ENCODE measurements at places on chromosomes 1 and 21. TPM values are rescaled to one million over a fixed set of nuclear protein-coding genes. Genes with fewer than 3 reads are reported as not detected.

DNA sequence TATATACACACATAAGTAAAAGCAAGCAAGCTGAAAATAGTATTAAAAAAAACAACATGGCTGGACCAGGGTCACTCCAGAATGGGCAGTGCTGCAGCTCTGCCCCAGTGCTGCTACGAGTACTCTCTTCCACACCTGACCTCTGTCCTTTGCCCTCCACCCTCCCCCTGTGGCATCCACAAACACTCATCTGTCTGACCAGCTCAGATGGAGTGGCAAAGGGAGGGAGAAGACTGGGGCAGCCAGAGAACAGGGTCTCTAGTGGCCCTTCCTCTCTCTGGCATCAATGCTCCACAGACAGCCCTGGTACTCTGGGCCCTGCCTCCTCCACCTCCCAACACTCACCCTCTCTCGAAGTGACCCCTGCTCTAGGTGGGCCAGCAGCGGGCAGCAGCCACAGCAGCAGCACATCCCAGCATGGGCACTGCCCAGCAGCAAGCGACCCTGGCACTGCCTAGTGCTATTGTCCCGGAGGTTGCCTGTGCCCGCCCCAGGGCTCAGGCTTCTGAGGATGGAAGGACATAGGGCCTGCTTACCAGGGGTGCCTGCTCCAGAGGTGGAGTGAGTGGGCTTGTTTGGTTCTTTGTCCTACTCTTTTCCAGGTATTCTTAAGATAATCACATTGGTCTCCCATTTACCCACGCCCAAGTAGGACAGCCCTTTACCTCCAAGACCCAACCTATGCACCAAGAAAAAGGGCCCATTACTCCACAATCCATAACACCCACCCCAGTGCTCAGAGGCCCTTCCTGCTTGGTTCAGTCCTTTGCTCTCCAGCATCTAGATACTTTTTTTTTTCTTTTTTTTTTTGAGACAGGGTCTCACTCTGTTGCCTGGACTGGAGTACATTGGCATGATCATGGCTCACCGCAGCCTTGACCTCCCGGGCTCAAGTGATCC is 6.2 kb downstream of the ARHGEF2 start:
- DNase-seq: no peak

- no peak for DNase-seq
Observed at GRCh38 chr1:1954831-1955441, 35.9 kb upstream of the TMEM52 start.

GRCh38 chr1:111476761-111477309 is 3.1 kb downstream of the C1orf162 start:
- DNase-seq: no peak

GRCh38 chr1:169048043-169048442 is 58.4 kb upstream of the ATP1B1 start:
- DNase-seq: no peak

DNA sequence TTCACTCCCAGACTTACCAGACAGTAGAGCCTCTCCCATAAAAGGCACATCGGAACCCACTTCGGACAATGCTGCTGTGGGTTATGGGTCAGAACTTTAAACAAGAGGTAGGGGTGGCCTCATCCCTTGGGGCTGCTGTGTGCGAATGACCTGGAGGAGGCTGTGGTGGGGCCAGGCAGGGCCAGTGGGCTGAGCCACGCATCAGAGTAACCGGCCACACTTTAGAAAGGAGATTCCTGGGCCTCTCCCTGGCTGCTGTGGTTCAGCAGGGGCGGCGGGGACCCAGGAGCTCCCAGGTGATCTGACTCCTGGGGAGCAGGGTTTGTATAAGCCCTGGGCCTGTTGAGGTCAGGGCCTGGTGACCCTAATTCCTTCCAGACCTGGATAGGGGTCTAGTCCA is 110.2 kb upstream of the C1orf174 start:
- no peak for DNase-seq

DNA sequence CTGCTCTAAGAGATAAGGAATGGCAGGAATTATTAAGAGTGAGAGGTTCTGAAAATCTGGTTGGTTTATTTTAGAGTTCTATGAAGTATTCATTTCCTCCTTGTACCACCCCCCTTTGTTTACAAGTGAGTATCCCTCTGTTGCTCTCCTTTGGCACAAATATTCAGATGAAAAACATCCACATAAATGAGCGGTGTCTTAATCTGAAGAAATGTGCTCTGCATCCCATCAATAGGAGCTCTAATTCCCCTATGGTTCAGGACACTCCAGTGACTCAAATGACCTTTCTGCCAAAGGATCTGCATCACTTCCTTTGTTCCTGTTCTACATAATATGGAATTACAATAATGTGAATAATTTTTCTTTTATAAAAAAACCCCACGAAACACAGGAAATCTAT is 16.6 kb downstream of the DDAH1 start:
- no peak for DNase-seq

DNA sequence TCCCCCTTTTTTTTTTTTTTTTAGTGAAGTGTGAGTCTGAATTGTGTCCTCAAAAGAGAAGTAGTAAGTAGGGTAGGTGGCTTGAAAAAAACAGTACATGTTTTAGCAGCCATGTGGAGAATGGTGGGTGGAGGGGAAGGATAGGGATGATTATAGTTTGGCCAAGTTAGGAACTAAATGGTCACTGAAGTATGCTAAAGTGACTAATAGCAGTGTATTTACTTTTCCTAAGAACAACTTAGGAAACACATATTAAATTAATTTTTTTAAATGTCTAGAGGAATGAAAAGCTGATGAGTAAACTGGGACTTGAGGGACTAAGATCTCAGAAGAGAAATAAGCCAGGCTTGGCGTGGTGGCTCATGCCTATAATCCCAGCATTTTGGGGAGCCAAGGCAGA is 55.5 kb downstream of the PLA2G4A start:
- DNase-seq: no peak

DNA sequence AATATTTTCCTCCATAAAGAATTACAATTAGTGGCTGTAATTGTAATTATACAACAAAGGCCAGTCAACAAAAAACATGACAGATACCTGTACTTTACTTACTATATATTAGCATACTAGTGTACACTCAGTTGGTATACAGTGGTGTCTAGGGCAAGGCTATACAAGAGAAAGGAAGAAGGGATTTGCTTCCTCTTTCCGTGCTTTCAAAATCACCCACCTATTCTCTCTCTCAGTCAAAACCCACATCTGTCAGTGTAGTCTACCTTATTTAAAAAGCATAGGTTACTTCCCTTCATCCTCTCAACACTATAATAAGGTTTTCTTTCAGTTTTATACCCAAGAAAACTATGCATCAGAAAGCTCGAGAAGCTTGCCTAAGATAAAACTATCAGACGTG is 355.8 kb upstream of the NR5A2 start:
- no peak for DNase-seq

- no peak for DNase-seq
Observed at GRCh38 chr1:63248216-63248615, 74.2 kb upstream of the FOXD3 start.

DNA sequence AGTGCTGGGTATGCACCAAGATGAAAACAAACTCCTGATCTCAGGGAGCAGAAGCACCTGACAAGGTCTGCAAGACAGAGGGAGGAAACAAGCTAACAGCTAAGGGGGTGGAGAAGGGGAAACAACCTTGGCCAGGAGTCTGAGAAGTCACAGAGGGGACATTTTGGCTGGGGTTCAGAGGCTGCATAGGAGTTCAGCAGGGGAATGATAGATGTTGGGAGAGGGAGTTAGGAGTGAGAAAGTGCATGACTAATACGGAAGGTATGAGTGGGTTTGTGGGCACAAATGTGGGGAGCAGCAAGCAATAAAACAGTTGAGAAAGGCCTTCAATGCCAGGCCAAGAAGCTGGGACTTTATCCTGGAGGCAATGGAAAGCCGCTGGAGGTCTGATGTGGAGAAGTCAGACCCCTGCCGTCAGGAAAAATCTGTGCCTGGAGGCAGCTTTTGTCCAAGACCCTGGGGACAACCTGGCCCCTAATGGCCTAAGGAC is 16.4 kb downstream of the EPHA2 start:
- no peak for DNase-seq

Gene LCE3D
- not detected for polyA plus RNA-seq

Gene BRDT
- not detected for polyA plus RNA-seq

Gene PRAMEF20
- not detected for polyA plus RNA-seq

Gene OR2L2
- polyA plus RNA-seq: 0.13 TPM

Measured in left kidney (tissue), 8 donors.